Endothelial cell of umbilical vein (primary cell): ENCODE measurements at places on chromosomes 12 and 14. TPM values are rescaled to one million over a fixed set of nuclear protein-coding genes. Genes with fewer than 3 reads are reported as not detected.
A peak's percentile ranks its signal among the peaks of the same experiment; 100 is the strongest.

DNA sequence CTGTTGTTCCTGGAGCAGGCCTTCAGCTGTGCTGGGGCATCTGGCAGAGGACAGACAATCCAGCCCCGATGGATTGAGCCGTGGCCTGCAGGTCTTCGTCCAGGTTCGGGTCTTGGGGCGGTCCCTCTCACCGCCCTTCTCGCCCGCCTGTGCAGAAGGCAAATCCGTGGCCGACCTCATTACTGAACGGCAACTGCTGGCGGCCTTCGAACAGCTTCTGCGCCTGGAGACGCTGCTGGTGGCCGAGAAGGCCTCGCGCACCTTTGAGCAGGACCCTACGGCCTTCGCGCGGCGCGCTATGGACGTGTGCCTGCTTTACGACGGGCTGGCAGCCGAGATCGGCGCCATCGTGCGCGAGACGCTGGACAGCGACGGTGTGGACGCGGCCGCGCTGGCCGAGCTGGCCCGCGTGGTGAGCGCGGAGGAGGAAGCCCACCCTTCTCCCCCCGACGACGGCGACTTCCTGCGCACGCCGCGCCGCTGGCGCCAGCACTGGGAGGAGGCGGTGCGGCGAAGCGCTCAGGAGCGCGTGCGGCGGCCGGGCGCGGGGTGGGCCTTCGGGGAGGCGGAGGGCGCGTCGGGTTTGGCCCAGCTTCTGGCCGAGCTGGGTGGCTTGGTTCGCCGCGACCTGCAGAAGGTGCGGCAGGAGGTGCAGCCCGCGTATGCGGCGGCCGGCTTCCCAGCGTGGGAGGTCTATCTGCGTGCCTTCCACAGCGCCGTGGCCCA, 7.6 kb downstream of the EXOC3L4 start:
- no peak overlapping the region for H3K27ac ChIP-seq
- H3K36me3 ChIP-seq, result no peaks in the 10 kb centered on the region
- H3K4me3 ChIP-seq, result no peak overlapping the region

Gene GPR65
- 0.07 TPM in 1 of 2 replicates, not detected in the other for total RNA-seq

DNA sequence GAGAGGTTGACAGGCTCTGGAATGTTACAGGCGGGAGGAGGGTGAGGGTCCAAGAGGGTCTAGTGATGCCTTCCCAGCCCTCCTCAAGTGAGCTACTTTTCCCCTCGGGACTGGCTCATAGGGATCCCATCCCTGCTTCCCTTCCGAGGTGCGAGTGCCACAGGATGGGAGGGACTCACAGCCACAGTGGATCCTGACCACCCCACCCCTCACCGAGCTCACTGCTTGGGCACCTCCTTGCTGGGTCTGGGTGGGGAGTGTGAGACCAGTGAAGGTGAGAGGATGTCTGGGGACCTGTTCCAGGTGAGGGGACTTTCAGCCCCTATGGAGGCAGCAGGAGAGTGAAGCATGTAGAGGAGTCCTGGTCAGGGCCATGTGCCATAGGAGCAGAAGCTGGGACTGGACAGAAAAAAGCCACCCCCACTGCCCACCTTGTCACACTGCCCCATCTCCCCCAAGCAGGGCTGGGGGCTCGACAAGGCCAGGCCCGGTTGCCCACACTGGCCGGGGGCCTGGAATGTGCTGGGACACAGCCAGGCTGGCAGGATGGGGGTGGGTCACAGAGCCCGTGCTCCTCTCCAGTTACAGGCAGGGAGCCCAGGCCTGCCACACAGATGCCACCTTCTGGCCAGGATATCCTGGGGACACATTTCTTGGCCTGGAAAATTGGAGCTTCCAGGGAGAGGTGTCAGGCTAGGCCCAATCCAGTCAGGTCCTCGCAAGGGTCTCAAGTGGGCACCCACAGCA, 1.7 kb upstream of the TNS2 start:
- no peaks in the 10 kb centered on the region for H3K27me3 ChIP-seq
- peak; percentile 41 for DNase-seq
- peak overlapping the region; percentile 60 for H3K27ac ChIP-seq
- peaks cover 57% of the 10 kb centered on the region for H3K4me1 ChIP-seq

Gene SYNDIG1L
- total RNA-seq, result not detected in 2 replicates

GRCh38 chr12:91985002-91985787, 160.5 kb downstream of the BTG1 start:
- H3K27me3 ChIP-seq, result no peaks in the 10 kb centered on the region
- DNase-seq, result peak; percentile 13
- no peak overlapping the region for H3K4me3 ChIP-seq
- peaks cover 55% of the 10 kb centered on the region for H3K4me1 ChIP-seq
- H3K36me3 ChIP-seq, result no peaks in the 10 kb centered on the region
- H3K27ac ChIP-seq, result no peak overlapping the region

DNA sequence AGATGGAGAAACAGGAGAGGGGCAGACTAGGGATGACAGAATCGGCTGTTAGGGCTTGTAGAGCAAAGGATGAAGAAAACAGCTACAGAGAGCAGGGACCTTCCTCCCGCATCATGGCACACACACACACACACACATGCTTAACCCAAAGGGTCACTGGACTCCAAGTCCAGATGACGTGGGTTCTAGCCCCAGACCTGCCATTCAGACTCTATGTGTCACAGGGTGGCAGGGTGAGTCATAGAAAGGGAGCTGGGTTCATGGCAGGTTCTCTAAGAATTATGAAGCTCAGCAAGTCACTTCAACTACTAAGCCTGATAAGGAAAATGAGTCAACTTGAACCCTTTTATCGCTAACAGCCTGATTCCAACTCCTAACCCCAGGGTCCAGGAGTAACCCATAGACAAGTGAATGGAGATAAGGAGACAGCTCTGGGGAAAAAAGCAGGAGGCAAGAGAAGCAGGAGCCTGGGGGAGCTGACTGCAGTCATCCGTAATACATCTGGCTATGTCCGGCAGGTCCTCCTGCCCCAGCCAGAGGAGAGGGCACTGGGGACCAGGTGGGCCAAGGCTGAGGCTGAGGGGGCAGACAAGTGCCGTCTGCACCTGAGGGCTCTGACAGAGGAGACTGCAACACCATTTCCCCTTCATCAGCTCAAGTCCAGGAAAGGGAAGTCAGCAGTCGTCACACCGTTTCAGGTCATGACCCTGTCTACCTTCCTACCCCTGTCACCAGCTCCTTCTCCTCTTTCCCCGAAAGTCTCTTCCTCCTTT, 3.6 kb upstream of the TNFRSF1A start:
- no peak overlapping the region for H3K4me3 ChIP-seq
- H3K4me1 ChIP-seq, result peaks cover 27% of the 10 kb centered on the region
- DNase-seq, result peak; percentile 94
- peak overlapping the region; percentile 50 for H3K27ac ChIP-seq
- H3K36me3 ChIP-seq, result no peaks in the 10 kb centered on the region

- H3K36me3 ChIP-seq, result no peaks in the 10 kb centered on the region
- H3K4me3 ChIP-seq, result no peak overlapping the region
- no peaks in the 10 kb centered on the region for H3K4me1 ChIP-seq
- DNase-seq, result no peak
Observed at GRCh38 chr14:92631098-92631497, 117.3 kb downstream of the LGMN start.

Gene KLRB1
- not detected in 2 replicates for total RNA-seq

DNA sequence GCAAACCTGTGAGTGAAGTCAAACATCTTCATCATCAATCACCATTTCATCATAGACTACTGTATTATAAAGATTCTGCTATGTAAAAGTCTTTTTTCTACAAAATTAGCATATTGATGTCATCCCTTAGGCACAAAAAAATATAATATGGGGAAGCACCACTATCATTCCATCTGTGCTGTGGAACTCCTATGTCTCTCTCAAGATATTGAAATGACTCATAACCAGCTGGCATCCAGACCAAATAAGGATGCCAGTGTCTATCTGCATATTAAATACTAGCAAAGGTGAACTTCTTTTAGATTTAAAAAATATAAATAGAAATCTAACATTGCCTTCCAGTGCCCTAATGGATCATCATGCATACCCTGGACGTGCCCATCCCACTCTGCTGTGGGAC, 17.9 kb upstream of the DCAF5 start:
- no peaks in the 10 kb centered on the region for H3K36me3 ChIP-seq
- peaks cover 7% of the 10 kb centered on the region for H3K27me3 ChIP-seq
- H3K27ac ChIP-seq, result no peak overlapping the region

- H3K4me1 ChIP-seq, result no peaks in the 10 kb centered on the region
- H3K36me3 ChIP-seq, result no peaks in the 10 kb centered on the region
- no peak overlapping the region for H3K4me3 ChIP-seq
- no peak for DNase-seq
- H3K27ac ChIP-seq, result no peak overlapping the region
Observed at GRCh38 chr12:107396991-107397390, 288.6 kb upstream of the PWP1 start.

DNA sequence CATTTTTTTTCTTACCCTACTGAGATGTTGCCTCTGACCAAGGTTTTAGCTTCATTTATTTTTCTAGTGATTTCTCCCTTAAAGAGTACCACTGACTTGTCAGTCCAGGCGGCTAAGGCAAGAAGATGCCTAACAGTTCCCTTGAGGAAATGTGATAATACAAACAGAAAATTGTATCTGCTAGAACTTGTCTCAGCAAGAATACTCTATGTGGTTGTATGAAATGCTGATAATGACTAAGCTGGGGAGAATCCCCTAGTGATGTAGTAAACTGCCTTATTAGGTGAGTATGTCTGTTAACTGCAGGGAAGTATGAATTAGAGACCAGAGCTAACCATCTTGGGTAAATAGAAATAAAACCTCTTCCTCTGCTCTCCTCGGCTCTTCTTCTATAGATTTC, 6.7 kb downstream of the C12orf54 start:
- no peaks in the 10 kb centered on the region for H3K36me3 ChIP-seq
- peaks cover 8% of the 10 kb centered on the region for H3K27me3 ChIP-seq
- DNase-seq, result no peak
- H3K4me1 ChIP-seq, result no peaks in the 10 kb centered on the region

GRCh38 chr12:127723251-127723650, 543.7 kb upstream of the TMEM132C start:
- no peaks in the 10 kb centered on the region for H3K27me3 ChIP-seq
- DNase-seq, result no peak
- no peak overlapping the region for H3K27ac ChIP-seq
- no peaks in the 10 kb centered on the region for H3K4me1 ChIP-seq

- no peak overlapping the region for H3K4me3 ChIP-seq
- no peak overlapping the region for H3K27ac ChIP-seq
- no peaks in the 10 kb centered on the region for H3K36me3 ChIP-seq
- peaks cover 17% of the 10 kb centered on the region for H3K4me1 ChIP-seq
- H3K27me3 ChIP-seq, result no peaks in the 10 kb centered on the region
Observed at GRCh38 chr14:87869619-87870583, 123.1 kb downstream of the GALC start.

Gene NEMF
- 71.4 and 74.2 TPM in 2 replicates for total RNA-seq

DNA sequence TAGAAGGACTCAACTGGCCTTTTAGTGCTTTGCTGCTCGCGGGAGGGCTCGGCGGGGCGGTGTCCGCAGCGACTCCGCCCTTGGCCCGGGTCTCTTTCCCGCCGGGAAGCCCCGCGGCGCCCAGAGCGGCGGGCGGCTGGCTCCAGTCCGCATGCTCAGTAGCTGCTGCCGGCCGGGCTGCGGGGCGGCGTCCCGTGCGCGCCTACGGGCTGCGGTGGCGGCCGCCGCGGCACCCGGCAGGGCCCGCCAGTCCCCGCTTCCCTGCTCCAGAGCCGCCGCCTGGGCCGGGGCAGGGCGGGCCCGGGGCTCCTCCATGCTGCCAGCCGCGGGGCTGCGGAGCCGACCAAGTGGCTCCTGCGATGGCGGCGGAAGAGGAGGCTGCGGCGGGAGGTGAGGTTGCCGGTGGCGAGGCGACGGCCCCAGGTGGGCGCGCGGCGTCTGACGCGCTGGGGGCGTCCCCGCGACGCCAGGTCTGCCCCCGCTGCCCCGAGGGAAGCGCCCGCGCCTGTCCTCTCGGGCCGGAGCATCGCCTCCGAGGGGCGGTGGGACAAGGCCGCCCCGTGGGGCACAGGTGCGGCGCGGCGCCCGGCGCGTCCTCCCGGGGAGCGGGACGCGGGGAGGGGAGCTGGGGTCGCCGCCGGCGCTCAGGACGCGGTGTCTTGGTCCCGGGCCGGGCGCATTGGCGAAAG, at the start of gene BMAL2:
Gene BMAL2, plus strand, starts transcription at position 123 of the 689 bp plus-strand sequence. Its CDS starts 237 bp downstream, at position 360.
- H3K27ac ChIP-seq, result peak within 1 kb of the TSS; percentile 73
- H3K4me1 ChIP-seq, result peaks cover 28% of the 10 kb centered on the region
- no peaks in the 10 kb centered on the region for H3K36me3 ChIP-seq
- DNase-seq, result peak; percentile 58
- no peaks in the 10 kb centered on the region for H3K27me3 ChIP-seq
- H3K4me3 ChIP-seq, result peak within 1 kb of the TSS; percentile 86

Gene LETMD1
- total RNA-seq, result 33.8 and 38.9 TPM in 2 replicates

Gene SMOC1
- total RNA-seq, result 0.78 and 0.97 TPM in 2 replicates

Gene ITGB7
- not detected in 2 replicates for total RNA-seq
